Epithelial cell of esophagus (primary cell): ENCODE measurements at places on chromosomes 12 and 14.

DNA sequence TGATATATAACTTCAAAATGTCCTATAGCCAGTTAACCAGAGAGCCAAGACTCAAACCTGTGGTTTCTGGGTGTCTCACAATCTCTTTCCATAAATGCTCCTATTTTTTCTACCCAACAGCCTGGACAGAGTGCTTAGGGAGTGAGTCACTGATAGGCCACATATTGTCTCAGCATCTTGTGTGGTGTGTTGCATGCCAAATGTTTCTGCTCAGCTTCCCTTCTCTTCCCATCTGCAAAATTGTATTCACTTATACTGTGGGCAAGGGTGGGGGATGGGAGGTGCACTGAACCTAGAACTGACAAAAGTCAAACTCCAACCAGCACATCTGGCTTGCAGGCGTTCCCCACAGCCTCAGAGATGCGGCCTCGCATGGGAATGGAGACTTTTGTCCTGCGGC is 123.3 kb downstream of the KCNA5 start:
- peak; percentile 0 for DNase-seq

- DNase-seq = no peak
Measured at GRCh38 chr12:6602526-6602925, 4.7 kb downstream of the CHD4 start.

GRCh38 chr12:50249464-50250182 is 33.7 kb downstream of the LIMA1 start:
- DNase-seq = no peak

DNA sequence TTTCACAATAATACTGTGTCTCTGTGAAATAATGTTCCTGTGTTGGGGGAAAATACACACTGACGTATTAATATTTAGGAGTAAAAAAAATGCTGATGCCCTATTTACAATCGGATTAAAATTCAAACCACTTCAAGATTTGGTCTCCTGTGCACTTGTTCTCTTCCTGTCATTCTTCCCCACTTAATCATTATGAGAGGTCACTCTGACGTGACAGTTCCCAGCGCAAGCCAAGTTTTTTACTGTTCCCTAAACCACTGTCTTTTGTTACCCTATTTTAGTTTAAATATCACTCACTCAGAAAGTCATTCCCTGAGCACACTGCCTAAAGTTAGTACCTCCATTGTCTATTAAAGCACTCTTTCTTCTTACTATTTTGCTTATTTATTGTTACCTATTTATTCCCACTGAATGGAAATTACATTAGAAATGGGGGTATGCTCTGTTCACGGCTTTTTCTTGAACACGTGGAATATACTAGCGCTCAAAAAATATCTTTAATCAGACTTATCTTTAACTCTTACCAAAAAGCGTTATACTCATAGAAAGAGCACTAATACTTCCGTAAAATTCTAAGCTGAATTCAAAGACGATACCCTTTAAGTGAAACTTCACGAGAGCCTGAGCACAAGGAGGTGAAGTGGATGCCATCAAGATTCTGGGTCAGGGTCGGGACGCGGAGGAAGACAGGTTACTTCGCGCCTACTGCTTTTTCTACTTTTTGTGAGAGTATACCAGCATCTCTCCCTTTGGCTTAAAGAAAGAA is 670 bp upstream of the PSMA3 start:
- DNase-seq = peak; percentile 53

- DNase-seq = no peak
Measured at GRCh38 chr12:4915752-4916151, 6.0 kb downstream of the KCNA1 start.

DNA sequence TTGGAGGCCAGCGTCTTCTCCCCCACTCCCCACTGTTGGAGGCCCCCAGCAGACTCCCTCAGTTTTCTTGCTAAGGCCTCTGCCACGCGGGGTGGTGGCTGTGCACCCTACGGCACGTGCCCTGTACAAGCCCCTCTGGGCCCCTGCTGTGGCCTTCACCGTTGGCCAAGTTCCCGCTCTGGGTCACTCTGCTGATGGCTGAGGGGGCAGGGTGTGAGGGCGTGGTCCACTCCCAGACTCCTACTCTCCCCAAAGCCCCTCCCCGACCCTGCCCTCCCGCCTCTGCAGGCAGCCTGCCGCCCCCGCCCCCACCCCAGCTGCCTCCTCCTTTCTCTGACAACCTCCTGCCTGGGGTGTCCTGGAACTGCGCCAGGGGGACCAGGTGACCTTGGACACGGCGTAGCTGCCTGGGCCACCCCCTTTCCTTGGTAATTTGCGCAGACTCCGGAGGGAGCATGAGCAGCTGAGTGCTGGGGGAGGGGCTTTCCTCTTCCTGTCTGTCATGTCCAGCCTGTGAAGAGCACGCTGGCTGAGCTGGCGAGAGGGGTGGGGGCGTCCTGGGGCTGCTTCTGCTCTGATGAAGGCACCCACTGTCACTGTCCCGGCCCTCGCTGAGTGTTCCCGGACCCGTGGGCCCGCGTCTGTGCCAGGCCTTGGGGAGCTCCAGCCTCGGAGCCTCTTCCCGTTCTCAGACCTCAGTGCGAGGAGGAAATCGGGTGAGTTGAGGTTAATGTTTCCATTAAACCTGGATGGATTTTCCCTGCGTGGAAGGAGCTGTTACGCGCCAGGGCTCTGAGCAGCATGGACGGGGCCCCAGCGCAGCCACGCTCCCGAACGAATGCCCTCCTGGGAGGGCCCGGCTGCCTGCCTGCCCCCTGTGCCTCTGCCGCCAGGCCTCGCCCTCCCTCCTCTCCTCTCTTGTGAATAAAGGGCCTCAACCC is 85.0 kb downstream of the KIF26A start:
- no peak for DNase-seq
